Non-pigmented ciliary epithelial cell (primary cell): ENCODE measurements at places on chromosomes 2 and 18.

- no peak for DNase-seq
These were observed 42.1 kb upstream of the TMEM131 start for GRCh38 chr2:98037666-98038336.

DNA sequence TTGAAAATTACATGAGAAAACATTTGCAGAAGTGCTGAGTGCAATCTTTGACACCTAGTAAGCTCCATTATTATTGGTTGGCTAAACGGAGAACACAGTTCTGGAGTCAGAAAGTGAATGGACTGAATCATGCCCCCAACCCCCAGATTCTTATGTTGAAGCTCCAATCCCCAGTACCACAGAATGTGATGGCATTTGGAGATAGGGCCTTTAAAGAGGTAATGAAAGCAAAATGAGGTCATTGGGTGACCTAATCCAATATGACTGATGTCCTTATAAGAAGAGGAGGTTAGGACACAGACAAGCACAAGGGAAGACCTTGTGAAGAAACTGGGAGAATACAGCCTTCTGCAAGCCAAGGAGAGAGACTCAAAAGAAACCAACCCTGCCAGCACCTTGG, 200.9 kb upstream of the EPAS1 start:
- no peak for DNase-seq

- DNase-seq, result no peak
These were observed 380.6 kb downstream of the TSN start for GRCh38 chr2:122136056-122136455.

DNA sequence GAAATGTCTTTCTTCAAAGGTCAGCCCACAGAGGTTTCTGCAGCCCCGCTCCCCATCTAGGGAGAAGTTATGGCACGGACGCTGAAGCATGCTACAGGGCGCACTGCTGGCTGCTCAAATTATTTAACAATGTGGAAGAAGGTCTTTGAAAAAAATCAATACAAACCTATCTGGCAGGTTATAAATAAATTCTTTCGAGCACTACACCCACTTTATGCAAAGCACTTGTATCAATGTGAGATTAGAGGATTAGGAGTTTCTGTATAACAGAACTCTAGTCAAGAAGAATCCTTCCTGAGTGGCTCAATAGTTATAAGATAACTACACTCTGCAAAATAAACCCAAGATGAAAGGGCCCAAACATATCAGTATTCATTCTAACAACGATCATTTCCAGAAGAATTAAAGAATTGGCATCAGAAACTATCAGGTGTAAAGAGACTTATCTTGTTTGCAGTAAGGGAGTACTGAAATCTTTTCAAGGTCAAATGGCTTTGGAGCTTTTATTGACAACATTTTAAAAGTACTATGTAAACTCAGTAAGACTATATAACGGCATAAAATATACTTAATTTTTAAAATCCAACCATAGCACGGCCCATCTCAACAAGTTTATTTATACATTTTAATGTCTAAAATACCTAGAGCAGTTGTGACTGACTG, 103.0 kb upstream of the DNMT3A start:
- no peak for DNase-seq

DNA sequence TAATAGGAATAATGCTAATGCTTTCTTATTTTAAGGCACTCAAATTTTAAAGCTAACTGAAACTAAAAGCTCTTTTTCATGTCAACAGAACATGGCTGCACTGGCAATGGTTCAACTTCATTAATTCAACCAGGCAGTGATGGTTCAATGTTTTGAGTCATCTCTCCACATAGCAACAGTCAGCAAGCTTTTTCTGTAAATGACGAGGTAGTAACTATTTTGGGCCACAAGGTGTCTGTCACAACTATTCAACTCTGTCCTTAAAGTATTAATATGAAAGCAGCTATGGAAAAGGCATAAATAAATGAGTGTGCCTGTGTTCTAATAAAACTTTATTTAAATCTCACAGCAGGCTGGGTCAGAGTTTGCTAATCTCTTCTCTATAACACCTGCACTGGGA, 1425.6 kb upstream of the PIK3C3 start:
- DNase-seq, result no peak

GRCh38 chr2:219671279-219671678, 43.8 kb downstream of the SLC4A3 start:
- no peak for DNase-seq

- DNase-seq, result no peak
These were observed 327.0 kb downstream of the NR4A2 start for GRCh38 chr2:156005531-156005930.

DNA sequence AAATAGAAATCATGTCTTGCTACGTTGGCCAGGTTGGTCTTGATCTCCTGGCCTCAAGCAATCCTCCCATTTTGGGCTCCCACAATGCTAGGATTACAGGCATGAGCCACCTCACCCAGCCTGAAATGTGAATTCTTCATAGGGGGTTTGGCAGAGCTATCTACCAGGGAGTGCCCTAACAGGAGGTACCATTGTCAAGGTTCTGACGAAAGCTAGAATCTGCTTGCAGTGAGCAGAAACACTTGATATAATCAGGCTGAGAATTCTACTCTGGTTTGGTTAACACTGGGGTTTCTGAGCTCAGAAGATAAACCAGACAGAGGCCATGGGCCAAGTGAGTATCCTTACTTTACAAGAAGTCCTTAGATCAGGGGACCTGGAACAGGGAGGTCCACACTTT, 7.2 kb upstream of the LAMA3 start:
- DNase-seq, result no peak

- no peak for DNase-seq
These were observed 30.0 kb upstream of the HS6ST1 start for GRCh38 chr2:128348701-128349100.

- DNase-seq, result no peak
These were observed 201.6 kb upstream of the SALL3 start for GRCh38 chr18:78777992-78778391.

DNA sequence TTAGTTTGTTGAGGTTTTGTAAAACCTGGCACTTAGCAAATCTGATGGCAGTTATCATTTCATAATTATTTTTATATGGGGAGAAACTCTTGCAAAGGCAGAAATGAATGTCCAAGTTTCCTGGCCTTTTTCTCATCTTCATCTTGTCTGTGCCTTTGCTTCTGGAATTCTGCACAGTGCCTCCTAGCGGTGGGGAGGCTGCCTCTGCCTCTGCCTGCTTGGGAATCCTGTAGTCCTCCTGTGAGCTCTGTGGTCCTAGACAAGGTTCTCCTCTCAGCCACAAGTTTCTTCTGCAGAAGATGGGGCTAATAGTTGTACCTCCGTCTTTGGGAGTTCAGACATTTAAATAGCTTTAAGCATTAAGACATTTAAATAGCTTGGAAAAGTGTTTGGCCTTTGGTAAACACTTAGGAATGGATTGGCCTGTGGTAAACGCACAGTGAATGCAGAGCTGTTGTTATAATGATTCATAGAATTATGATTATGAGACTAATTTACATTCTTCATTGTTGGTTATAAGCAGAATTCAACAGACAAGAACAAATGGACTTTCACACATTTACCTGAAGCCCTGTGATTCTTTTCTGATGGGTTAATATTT, 101.2 kb downstream of the ZNF236 start:
- no peak for DNase-seq

GRCh38 chr18:61833387-61833786, 59.4 kb downstream of the RNF152 start:
- DNase-seq, result peak; percentile 38

DNA sequence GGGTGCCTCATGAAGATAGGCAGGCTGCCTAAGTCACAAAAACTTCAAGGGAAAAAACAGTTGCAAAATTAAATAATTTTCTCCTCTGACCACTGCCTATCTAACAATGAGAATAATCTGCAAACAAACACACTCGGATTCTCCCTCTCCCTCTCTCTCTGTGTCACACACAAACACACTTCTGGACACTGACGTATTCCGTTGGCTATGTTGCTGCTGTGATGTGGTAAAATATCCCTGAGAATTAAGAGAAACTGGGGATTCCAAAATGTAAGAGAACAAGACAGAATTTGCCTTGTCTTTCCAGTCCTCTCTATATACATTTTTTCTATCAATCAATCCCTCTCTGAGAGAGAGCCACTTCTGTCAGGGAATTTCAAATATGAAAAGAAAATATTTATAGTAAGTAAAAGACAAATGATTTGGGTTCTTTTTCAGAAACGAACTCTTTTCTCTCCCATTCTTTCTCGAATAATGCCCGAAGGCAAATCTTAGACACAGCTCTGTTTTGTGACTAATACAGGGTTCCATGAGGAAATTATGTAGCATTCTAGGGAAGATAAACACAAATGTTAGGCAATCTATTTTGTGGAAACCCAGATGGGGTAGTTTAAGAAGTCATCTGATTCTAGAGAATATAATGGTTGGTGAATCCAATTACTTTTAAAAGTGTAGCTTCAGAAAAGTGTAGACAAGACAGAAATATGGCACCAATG, 310.3 kb upstream of the CYP26B1 start:
- no peak for DNase-seq

GRCh38 chr18:45055811-45056210, 375.1 kb downstream of the SETBP1 start:
- no peak for DNase-seq

- no peak for DNase-seq
These were observed 132.4 kb downstream of the TMEM163 start for GRCh38 chr2:134586326-134586965.

DNA sequence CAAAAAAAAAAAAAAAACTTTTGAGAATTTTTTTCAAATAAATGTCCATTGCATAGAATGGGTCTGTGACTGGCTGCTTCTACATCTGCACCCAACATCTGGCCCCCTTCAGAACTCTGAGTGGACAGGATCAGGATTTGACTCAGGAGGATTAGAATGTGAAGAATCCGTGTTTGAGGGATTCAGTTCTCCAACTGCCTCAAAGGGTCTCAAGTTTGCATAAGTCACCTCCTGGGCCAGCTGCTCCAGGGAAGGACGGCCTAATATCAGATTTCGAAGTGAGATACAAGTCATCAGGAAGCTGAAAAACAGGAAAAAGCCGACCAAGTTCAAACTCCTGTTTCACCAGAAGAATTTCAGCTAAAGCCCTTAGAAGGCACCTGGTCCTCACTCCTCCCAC, 10.9 kb downstream of the MAT2A start:
- peak; percentile 96 for DNase-seq
